ENCODE measurements at places on chromosomes 5 and 9.

GRCh38 chr9:115267790-115268189 is 149.8 kb upstream of the TNC start:
- DNase-seq = no peak

DNA sequence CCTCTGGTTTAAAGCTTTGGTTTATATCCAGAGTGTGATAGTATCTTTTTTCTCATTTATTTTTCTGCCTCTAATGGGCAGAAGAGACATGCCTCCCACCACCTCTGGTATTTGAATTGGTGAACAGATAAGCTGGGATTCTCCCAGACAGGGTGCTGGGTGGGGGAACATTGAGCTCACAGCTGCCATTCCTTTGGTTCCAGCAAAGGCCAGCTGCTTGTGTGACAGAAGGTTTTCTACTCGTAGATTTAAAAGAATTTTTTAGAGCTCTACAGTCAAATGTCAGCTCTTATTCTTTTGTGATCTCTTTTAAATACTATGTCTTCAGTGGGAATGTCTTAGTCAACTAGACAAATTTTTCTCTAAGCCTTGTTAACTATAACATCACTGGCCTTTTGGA is 54.7 kb upstream of the ADAMTS16 start:
- no peak for DNase-seq

- no peak for DNase-seq
Observed at GRCh38 chr5:128498844-128499455, 39.1 kb downstream of the FBN2 start.

DNA sequence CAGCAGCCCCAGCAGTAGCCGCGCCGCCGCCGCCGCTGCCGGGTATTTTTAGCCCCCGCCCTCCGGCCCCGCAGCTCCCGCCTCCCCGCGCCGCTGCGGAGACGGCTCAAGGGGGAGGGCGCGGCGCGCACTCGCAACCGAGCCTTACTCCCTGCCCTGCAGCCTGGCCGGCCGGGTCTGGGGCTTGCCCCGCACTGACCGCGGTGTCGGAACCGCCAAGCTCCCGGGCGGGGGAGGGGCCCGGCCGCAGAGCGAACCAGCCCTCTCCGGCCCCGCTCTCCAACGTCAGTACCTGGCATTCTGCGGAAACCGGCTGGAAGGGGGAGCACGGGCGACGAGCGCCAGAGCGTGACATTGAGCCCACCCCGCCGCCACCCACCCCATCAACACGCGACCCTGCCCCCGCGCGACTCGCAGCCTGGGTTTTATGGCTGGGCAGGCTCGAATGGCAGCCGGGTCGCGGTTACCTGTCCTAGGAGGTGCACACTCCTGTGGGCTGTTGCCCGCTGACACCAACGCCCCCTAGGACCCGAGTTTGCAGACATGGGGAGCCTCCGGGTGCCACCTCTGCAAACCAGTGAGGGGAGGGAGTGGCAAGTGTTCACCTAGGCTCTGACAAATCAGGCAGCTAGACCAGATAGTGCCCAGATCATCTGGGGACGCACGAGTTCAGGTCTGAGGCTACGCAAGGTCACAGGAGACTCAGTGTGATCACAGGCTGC is at the start of gene ACSL6:
Gene ACSL6 (minus strand): TSS at position 37 of the 722 bp plus-strand sequence. CDS start 105 bp downstream, outside the sequence.
- DNase-seq = peak; percentile 45

DNA sequence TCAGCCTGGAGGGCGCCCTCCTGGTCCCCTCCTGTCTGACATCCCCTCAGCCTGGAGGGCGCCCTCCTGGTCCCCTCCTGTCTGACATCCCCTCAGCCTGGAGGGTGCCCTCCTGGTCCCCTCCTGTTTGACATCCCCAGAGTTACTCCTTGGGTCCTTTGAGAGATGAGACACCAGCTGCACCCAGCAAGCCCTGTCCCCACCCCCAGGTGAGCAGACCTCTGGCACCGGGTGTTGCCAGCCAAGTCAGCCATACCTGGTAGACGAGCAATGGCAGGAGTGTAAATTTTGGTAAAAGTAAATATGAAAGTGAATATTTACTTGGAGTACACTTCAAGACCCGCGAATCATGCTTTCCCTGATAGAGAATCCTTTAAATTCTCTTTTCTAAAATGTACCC is 25.4 kb downstream of the EXOC3 start:
- no peak for DNase-seq

- no peak for DNase-seq
Observed at GRCh38 chr5:89117124-89117644, 234.2 kb upstream of the MEF2C start.

DNA sequence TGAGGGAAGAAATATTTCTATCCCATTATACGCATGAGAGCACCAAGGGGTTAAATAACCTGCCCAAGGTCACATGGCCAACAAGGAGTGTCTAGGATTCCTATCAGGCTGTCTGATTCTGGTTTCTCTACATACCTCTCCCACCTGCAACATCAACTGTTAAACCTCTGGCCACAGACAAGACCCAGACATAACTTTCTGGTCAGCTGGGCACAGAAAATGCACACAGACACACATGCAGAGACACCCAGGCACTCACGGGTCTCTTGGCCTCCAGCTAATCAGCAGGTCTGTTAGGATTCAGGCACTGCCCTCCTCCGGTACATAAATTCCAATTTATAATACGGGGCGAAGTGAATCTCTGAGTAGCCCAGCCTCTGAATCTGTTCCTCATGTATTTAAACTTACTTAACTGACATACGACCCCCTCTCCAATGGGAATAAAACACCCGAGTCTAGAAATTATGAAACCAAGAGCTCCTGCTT is 1.5 kb downstream of the SEPTIN8 start:
- DNase-seq = no peak

- no peak for DNase-seq
Observed at GRCh38 chr9:16171911-16172310, 619.1 kb downstream of the CCDC171 start.

DNA sequence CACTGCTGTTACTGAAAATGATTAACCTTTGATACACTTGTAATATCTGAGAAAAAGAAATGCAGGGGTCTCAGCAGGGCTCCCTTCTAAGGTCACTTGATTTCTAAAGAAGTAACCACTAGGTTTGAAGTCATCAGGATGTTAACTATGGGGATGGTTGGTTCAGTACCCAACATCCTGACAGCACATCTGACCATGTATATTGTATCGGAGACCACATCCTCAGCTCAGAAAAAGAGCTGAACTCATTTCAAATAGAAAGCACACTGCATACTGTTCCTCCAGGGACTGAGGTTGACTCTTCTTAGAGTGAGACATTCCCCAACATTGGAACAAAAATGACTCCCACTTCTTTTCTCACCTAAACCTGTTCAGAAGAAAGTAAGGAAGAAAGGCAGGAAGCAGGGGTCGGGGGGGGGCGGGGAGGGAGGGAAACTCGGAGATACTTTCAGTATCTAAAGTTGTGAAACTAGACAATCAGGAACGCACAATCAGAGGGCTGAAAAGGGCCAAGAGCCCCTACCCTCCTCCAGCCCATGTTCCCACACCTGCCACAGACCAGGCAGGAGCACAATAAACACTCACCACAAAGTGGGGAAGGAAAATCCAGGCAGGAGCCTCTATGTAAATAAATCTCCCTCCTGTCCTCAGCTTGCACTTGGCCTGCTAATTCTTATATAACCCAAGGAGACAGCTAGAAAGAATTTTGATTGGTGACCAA is 730 bp upstream of the GZMA start:
- DNase-seq = no peak
